Stimulated activated CD8-positive, alpha-beta memory T cell treated with anti-CD3 and anti-CD28 coated beads, Interleukin-4, amount 100 ng/mL, for 1 hour (primary cell): ENCODE measurements at places on chromosomes 7 and 10.

- DNase-seq, result no peak
Observed at GRCh38 chr10:11036424-11037011, 18.8 kb downstream of the CELF2 start.

DNA sequence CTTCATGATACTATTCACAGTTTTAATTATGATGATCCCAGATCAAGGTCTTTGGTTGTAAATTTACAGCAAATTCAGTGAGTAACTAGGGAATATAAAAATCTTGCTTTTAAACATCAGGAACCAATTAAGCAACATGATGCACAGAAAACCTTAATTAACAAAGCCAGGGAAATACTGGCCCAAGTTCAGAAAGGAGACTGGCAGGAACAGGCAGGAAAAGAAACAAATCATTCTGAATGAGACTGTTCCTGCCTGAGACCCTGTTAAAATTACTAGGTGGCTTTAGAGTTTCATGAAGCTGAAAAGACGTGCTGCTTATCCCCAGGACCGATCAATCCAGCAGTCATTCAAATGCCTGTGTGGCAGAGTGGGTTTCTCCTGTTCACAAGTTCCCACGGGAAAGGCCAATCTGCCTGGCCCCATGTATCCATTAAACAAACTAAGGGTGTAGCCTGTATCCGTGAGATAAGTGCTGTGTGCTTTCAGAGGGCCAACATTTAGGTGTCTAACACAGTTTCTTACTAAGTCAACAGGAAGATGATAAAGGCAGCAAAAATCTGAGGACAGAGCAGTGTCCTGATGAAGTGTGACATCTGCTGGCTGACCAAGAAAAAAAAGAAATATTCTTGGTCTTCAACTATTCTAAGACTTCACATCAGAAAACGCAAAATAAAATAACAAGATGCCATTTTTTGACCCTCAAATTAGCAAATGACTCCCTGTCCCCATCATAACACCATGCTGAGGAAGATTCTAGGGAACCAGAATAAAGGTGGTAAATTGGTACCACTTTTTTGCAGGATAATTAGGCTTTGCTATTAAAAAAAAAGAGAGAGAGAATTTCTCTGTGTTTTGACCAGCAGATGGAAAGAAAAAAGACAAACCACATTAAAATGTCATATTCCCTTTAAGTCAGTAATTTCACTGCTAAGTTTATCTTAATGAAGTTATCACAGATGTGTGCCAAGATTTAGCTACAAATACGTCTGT lies 34.2 kb downstream of the PUS7 start:
- no peak for DNase-seq

GRCh38 chr10:71133710-71134686 lies 78.4 kb upstream of the UNC5B start:
- no peak for DNase-seq

DNA sequence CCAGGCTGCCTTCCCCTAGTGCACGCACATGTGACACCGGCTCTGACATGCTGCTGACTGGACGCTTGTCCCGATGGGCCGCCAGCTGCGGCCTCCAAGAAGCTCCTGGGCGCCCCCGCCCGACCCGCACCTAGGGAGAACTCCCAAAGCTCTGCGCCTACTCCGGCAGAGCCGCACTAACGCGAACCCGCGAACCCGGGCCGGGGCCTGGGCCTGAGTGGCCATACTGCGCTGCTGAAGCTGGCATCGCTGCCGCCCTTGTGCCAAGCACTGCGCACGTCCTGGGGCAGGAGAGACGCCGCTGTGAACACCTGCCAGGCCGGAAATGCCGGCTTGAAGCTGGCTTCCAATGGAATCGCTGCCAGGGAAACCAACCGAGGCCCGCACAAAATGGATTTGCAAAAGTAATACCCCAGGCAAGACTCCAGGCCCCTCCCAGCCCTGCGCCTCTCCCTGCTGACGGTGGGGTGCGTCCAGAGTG lies 85.1 kb downstream of the WASHC2A start:
- DNase-seq, result no peak

GRCh38 chr10:591646-592045 lies 97.8 kb downstream of the DIP2C start:
- no peak for DNase-seq

- DNase-seq, result no peak
Observed at GRCh38 chr7:87671-88070, 104.7 kb upstream of the FAM20C start.

GRCh38 chr7:134903073-134903790 lies 83.1 kb upstream of the AGBL3 start:
- DNase-seq, result no peak

- no peak for DNase-seq
Observed at GRCh38 chr10:29443745-29444523, 155.1 kb downstream of the LYZL1 start.

DNA sequence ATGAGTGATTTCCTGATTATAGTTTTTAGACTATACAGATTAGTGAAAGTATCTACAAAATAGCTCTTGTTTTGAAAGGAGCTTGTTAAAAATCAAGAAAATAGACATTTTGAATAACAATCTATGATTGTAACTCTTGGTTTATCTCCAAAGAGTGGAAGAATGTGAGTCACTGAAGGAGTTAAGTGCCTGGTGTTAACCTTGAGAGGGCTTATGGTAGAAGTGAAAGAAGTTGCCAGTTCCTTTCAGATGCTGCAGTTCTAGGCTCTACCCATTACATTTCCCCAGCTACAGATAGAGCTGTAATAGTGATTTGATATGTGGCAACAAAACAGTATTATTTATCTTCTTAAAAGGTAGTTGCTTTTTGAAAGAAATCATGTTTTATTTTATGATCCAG lies 12.7 kb downstream of the NRBF2 start:
- no peak for DNase-seq

GRCh38 chr10:122373108-122373507 lies 1.4 kb upstream of the PLEKHA1 start:
- no peak for DNase-seq

DNA sequence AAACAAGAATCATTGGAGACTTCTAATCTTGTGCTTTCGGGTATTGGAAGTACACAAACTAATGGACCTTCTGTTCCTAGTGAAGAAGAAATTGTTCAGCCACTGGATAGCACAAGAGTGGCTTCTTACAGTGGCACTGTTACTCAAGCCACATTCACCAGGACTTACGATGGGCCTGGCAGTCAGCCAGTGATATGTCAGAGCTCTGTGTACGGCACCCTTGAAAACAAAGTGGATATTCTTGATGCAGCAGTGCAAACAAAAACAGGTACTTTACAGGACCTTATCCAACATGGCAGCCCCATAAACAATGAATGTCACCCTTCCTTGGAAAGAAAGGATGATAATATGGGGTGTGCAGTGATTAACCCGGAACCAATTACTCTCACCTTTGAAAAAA lies 61.6 kb downstream of the TASOR2 start:
- DNase-seq, result no peak

DNA sequence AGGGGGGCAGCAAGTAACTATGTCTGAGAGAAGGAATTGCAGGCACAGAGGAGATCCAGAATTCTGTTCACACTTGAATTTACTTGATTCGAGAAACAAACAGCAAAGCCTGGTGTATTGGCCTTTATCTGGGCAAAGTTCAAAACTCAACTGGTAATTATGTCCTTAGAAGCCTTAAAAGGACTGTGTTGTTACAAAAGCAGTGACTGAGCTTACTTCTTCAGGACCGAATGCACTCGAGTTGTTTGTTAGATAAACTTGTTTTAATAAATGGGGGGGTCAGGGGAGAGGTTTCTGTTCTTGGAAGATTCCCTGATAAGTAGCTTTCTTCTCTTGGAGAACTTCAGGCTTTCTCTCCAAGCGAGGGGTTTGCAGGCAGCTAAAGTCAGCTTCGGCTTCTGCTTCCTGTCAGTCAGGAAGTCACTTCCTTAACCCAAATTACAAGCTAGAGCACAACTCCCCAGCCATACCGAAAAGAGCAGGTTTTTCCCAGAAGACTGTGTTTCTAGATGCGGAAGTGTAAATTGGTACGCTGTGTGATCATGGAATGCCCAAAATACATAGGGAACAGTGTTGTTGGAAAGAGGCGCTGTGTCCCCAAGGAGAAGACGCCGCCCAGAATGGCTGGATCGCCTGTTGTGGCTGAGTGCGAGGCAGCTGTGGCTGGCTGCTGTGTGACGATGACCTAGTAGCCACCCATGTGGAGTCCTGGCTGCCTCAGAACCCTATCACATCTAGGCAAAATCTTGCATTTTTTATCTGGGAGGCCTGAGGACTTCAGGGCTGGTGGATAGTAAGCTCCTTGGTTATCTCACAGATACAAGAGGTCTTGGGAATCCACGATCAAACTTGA lies 110.4 kb downstream of the TCF7L2 start:
- DNase-seq, result no peak

DNA sequence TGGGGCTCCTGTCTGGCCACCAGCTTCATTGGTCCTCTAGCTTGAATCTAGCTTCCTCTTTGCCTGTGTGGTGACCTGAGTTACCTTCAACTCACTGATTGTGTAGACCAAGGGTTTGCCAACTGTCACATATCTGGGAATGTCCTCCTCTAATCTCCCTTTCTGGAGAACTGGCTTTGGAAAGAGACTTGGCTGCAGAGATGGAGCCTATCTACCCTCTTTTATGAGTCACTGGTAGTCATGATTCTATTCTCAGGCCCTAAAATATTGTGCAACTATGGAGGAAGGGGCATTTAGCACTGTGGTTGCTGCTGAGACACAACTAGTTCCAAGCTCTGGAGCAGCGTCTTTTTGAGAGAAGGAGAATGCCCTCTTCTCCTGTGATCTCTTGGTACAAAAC lies 691.3 kb downstream of the KCNMA1 start:
- DNase-seq, result no peak

DNA sequence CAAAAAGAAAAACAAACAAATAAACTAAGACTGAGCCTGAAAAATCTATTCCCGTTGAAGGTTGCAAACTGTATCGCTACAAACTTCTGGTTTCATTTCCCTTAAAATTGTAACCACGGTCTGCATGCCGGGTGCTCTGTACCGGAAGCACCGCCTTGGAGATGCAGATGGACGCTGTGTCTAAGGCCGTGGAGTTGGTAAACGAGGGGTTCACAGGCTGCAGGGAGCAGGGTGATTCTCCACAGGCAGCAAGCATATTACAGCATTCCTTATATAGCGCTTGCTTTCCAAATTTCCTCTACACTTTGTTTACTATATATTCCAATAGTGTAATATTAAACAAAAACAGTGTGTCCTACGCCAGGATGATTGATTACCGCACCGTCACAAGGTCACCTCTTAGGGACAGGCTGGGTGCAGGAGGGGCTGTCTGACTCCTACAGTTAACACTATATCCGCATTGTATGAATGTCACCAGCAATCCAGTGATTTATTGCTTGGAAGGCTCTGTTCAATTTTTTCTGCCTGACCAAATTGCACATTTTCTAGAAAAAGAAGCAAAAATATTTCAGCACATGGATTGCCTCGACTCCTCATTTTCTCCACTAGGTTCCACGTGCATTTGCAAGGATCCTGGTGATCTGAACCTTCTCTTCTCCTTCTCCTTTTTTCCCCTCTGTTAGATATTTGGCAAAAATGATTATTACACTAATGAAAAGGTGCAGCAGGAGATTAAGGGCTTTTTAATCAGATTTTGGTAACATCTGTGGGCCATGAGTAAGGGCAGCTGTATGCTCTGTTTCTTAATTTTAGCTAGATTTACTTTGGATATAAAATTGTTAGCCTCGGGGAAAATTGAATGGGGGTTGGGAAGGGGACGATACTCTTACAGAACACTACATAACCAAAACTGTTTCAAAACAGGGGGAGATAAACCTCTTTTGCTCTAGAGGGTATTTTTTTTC lies 325.8 kb upstream of the MGMT start:
- no peak for DNase-seq

GRCh38 chr7:41118486-41118885 lies 584.4 kb downstream of the INHBA start:
- no peak for DNase-seq

DNA sequence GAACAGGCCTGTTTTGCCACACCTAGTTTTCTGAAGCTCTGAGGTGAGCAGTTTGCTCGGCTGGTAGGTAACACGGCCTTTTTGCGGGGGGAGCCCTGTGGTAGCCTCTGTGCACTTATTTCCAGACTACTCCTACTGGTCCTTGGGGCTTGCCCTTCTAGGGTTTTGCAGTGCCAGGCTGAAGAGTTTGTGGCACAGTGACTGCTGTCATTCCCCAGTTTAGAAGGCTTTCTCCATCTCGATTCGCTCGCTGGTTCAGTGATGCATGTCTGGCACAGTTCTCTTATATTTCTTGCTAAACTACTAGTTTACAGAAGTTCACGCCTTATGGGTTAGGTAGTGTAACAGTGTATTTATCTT lies 711 bp downstream of the KIF20B start:
- DNase-seq, result no peak

GRCh38 chr10:30454744-30455510 lies 20.9 kb downstream of the MAP3K8 start:
- DNase-seq, result no peak

DNA sequence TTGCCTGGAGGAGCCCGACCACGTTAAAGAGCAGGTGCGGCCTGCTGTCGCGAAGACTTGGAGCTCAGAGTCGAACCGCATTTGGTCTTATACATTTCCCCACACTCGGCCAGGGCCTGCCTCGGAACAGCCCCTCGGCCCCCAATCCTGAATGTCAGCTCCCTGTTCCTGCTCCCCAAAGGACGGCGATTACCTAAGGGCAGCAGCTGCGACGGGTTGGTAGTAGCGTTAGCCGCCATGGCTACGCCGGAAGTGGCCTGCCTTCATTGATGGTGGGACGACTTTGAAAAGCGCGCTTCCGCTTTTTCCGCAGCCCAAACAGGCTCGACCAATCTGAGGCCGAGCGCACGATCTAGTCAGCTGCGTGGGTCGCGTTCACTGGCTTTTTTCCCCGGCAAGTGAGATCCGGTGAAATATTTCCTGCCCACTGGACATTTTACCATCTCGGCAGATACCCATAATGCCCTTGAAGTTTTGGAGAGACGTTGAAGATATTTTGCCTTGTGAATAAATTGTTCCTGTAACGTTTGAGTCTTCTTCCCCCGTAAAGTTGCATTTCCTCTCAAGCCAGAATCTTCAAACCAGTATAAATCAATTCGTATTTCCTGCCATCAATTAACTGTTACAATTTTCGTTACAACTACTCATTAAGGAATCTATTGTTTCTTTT lies at the start of gene LSM5:
Gene LSM5 (minus strand): TSS at position 254 of the 670 bp plus-strand sequence. CDS start 15 bp downstream, at position 239.
- peak; percentile 77 for DNase-seq

DNA sequence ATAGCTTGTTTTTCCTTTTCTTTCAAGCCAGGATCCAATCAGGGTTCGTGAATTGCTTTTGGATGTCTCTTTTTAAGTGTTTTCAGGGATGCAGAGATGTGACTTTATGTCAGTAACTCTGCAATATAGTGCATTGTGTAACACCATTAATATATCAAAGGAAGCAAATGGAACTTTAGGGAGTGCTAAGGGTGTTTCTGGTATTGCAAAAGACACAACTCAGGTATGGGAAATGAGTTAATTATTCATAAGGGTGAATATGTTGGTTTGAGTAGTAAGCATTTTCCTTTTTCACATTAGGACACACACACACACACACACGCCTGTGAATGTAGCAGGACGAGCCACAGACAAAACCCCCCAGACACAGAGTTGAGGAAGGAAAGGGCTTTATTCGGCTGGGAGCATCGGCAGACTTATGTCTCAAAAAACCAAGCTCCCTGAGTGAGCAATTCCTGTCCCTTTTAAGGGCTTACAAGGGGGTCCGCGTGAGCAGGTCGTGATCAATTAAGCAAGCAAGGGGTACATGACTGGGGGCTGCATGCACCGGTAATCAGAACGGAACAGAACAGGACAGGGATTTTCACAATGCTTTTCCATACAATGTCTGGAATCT lies 31.8 kb upstream of the GSDME start:
- DNase-seq, result no peak
